ENCODE measurements at places on chromosomes 6 and 20. TPM values are rescaled to one million over a fixed set of nuclear protein-coding genes. Genes with fewer than 3 reads are reported as not detected.

The CAGE1 gene
- total RNA-seq = not detected

The PGM3 gene
- 46.3 TPM for total RNA-seq

The RTF2 gene
- total RNA-seq = 64.8 TPM

The C20orf202 gene
- not detected for total RNA-seq

The ZNF831 gene
- not detected for total RNA-seq

The PACRG gene
- total RNA-seq = not detected

The ESR1 gene
- total RNA-seq = not detected

The L3MBTL3 gene
- 12.6 TPM for total RNA-seq

The MED23 gene
- 18.2 TPM for total RNA-seq

Measured in mammary microvascular endothelial cell (primary cell).